Stimulated activated CD8-positive, alpha-beta memory T cell treated with anti-CD3 and anti-CD28 coated beads, Interleukin-7, amount 100 ng/mL, for 1 hour (primary cell): ENCODE measurements at places on chromosomes 4 and X.

GRCh38 chr4:100041646-100042045, 91.6 kb upstream of the H2AZ1 start:
- no peak for DNase-seq

DNA sequence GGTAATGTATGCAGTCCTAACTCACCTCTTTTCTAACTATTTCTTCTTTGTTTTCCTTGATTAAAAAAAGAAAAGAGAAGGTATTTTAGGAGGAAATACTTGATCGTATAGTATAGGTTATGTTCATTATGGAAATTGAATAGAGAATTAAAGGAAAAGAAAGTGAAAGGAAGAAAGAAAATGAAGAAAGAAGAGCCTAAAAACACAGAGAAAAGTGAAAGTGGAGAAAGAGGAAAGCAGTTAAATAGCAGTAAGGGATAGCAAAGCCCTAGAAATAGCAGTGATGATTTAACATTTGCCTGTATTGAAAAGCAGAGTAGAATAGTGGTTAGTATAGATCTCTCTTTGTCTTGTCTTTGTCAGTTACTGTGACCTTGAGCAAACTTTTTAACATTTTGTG, 37.0 kb downstream of the MRPL1 start:
- DNase-seq: no peak

- no peak for DNase-seq
These were observed 13.1 kb downstream of the ACSL1 start for GRCh38 chr4:184812651-184813181.

DNA sequence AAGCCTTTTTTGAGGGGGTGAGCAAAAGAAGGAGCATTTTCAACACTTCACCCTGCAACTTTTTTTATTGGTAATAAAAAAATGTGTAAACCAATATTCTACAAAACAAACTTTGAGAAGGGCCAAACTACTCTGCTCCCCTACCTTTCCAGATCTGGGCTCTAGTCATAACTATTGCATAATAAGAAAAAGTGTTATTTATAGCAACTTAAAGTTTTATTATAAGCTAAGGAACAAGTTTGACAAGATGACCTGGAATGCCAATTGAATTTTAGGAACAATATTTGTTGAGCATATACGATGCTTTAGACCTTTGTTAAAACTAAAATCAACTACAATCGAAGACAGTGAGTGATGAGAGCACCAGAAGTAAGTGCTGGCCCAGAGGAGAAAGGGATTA, 409.6 kb downstream of the IL15 start:
- DNase-seq: no peak

DNA sequence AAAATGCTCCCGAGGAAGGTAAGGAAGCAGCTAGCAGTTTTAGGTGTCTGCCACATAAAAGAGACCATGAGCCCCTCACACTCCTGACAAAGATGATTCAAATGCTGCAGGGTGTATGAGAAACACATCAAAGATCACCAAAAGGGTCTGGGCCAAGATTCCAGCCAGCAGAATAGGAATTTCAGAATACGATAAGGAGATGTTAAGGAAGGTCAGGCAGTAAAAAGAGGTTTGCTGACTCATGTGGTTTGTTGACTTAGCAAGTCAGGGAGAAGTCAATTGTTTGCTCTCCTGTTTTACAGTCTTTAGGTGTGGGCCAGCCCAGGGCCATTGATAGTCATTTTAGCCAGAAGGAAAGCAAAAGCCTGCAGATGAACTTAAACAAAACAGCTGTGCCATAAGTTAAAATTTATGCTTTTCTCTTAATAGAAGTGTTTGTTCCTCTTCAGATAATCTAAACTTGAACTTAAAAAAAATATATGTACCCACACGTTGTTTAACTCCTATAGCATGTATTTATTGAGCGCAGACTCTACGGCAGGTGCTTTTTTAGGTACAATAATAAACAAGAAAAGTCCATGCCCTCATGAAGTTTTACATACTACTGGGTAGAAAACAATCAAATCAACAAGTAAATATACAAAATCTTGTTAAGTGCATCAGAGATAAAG, 115.6 kb downstream of the CAMK2D start:
- no peak for DNase-seq

DNA sequence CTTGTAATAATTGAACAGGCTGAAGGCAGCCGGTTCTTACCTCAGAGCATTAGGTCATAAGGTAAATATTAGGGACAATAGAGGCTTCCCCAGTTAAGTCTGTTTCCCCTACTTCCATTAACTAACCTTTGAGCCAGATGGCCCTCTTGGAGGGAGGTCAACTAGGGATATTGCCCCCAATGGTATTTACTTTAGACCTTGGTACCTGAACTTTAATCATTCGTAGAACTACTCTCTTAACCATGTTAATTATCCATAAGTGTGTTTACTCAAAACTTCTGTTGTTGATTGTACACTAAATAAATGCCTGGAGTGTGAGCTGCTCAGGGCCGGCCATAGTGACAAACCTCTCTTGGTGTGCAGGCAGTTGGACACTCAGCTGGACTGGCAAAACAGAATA, 1843.5 kb upstream of the AGA start:
- DNase-seq: no peak

GRCh38 chr4:139603576-139604410, 47.8 kb upstream of the SETD7 start:
- DNase-seq: no peak

DNA sequence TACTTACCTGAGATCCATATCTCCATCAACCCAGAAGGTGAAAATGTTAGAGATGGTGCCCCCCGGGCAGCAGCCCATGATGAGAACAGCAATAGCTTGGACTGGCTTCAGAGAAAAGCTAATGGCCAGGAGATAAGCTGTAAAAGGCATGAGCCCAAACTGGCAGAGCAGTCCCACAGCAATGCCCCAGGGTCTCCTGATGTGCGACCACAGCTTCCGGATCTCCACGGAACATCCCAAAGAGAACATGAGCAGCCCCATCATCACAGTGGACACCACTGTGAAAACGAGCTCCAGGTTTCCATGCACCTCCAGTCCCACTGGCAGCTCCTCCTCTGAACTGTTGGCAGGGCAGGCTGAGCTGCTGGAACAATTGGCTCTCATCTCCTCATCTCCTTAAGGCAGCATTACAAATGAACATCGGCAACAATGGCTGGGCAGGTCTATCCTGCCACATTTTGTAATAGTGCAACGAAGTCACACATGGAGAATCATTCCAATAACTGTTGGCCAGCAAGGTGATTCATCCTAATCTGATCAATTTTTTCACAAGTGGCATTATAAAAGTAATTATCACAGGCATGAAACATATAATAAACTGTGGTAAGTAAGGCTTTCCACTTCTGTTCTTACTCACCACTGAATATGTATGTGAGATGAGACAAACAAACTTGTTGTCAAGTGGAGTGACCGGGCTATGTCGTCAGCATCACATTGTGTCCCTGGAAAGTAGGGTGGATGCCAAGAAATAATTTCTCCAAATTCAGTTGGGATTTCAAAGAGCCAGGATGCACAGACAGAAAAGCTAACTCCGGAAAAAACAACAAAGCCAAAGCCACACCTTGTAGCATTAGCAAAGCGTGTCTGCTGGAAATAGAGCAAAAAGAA, at the start of gene SLC10A6:
Gene SLC10A6 (minus strand): TSS at position 653 of the 888 bp plus-strand sequence. CDS start 269 bp downstream, at position 384.
- no peak for DNase-seq

- DNase-seq: no peak
These were observed 144.6 kb upstream of the MAP3K15 start for GRCh38 chrX:19659929-19660328.

DNA sequence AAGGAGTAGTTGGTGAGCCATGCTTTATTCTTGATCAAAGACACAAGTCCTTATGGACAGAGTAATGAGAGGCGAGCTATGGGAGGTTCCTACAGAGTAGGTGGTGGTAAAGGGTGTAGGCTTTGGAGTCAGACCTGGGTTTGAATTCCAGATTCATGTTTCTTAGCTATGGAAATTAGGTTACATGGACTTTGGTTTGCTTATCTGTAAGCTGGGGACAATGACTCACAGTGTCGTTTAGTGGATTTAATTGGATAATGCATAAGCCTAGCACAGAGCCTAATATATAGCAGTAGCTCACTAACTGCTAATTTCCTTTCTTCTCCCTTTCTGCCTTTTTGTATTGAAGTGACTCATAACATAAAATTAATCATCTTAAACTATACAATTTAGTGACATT, 5.0 kb upstream of the TRPC5 start:
- DNase-seq: no peak

GRCh38 chr4:44725726-44726037, 674 bp downstream of the GNPDA2 start:
- DNase-seq: no peak
